CD4-positive, alpha-beta T cell treated with Interleukin-6 at 100 ng/mL for 8 hours (primary cell): ENCODE measurements at places on chromosomes 13 and 19.

- no peak for DNase-seq
Observed at GRCh38 chr19:4583961-4584669, 24.6 kb upstream of the SEMA6B start.

DNA sequence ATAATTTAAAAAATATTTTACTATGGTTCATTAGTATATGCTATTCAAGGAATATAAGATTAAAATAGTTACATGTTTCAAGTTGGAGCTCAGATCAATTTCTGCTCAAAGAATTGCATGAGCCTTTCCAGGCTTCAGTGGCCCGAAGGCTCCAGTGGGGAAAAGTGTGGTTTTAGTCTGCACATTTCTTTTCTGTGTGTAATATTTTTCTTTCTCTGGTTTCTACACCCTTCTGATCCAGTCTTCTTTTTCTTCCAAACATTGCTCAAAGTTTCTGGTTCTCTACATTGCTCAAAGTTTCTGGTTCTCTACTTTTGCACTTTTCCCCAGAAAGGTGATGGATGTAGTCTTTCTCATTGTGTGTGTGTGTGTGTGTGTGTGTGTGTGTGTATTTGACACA lies 64.7 kb upstream of the OXGR1 start:
- DNase-seq = no peak

DNA sequence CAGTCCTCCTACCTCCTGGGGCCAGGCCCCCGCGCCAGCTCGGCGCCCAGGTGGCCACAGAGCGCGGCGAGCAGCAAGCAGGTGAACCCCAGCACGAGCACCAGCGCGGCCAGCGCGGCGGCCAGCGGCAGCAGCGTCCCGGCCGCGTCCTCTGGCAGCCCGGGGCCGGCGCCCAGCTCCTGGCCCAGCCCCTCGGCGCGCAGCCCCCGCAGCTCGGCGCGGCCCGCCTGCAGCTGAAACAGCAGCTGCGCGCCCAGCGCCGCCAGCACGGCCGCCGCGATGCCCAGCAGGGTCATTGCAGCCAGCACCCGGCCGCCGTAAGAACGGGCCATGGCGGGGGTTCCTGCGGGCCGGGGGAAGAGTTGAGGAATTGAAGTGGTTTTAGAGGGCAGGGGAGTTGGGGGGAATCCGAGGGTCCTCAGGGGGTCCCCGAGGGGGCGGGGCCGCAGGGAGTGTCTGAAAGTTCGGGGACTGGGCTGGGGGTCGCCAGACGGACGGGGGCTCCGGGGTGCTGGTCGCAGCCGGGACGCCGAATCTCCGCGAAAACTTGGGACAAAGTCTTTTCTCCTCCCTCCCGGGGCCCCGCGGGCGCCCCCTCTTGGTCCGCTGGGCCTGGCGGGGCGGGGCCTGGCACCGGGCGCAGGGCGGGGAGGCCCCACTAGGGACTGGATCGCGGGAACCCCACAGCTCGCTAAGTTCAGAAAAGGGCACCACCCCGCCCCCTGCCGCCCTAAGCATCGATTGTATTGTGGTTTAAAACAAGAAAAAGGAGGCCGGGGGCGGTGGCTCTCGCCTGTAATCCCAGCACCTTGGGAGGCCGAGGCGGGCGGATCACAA lies at the start of gene TMEM221:
TMEM221 (minus strand) TSS at position 538 of the 837 bp plus-strand sequence; CDS start at position 332, 206 bp downstream.
- peak; percentile 50 for DNase-seq

DNA sequence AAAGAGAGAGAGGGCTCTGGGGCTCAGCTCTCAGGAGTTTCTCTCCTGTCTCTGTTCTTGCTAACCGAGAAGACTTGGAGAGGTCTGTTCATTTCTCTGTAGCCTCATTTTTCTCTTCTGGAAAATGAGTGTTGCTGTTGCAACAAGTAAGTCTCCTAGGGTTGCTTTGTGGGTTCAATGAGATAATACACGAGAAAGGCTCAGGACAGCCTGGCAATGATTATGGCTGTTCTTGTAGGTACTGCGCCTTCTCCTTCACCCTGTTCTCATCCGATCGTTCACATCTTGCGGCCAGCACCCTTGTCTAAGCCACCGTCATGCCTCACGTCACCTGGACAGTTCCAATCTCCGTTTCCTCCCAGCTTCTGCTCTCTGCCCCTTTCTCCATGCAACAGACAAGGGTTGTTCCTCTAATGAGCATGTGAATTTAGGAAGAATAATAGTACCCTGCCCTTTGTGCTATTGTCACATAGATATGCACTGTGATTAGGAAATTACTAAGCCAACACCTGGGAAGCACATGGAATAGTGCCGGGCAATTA lies 4.2 kb downstream of the C5AR1 start:
- no peak for DNase-seq

DNA sequence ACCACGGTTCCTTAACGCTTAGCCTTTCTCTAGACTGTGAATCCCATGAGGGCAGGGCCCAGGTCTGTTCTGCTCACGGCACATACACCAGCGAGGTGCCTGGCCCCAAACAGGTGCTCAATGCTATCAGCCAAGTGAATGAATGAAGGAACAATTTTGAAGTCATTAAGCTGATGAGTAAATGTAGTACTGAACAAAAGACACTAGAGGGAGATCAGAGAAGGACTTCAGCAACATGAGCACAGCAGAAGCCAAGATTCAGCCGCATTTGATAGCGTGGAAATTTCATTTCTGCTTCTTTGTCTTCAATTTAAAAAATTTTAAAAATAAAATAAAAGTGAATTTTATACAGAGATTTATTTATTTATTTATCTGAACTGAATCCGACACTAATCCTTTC lies 20.1 kb upstream of the MYO16 start:
- no peak for DNase-seq

GRCh38 chr13:106295971-106296370 lies 239.5 kb downstream of the EFNB2 start:
- DNase-seq = no peak

DNA sequence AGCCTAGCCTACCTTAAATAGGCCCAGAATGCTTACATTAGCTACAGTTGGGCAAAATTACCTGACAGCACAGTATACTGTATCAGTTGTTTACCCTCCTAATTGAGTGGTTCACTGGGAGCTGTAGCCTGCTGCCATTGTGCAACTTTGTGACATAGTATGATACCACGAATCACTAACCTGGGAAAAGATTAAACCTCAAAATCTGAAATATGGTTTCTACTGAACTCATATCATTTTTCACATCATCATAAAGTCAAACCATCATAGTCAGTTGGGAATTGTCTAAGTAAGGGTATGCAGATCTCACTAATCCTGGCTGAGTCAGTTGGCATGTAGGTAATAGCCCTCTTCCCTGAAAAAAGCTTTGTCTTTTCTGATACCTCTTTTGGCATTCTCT lies 9.2 kb downstream of the PAN3 start:
- no peak for DNase-seq

DNA sequence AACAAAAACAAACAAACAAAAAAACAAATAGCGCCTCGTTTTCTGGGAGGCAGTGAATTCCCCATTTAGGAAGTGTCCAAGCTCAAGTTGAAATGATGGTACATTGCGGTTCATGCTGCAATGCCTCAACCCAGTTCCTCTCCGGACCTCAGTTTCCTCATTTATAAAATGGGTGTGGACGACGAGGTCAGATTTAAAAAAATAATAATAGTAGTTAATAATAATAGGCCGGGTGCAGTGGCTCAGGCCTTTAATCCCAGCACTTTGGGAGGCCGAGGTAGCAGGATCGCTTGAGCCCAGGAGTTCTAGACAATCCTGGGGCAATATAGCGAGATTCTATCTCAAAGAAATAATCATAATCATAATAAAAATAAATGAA lies 15.5 kb upstream of the ERCC1 start:
- no peak for DNase-seq

DNA sequence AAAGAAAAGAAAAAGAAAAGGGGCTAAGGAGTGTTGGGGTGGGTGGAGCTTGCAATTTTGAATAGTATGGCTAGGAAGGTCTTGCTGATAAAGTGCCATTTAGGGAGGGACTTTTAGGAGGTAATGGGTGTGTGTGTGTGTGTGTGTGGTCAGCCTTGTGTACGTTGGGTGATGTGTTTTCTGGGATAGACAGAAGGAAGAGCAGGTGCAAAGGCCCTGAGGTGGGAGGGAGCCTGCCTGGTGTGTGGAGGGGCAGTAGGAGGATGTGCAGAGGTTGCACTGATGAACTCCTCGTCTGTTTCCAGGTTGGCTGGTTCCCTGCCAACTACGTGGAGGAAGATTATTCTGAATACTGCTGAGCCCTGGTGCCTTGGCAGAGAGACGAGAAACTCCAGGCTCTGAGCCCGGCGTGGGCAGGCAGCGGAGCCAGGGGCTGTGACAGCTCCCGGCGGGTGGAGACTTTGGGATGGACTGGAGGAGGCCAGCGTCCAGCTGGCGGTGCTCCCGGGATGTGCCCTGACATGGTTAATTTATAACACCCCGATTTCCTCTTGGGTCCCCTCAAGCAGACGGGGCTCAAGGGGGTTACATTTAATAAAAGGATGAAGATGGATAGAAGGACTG lies 30.5 kb upstream of the ADGRE1 start:
- no peak for DNase-seq

GRCh38 chr19:21432590-21432989 lies 35.7 kb downstream of the ZNF493 start:
- no peak for DNase-seq

- DNase-seq = peak; percentile 23
Observed at GRCh38 chr19:19445911-19446361, 40.5 kb downstream of the GATAD2A start.

- DNase-seq = no peak
Observed at GRCh38 chr13:34867590-34867989, 74.5 kb upstream of the NBEA start.

DNA sequence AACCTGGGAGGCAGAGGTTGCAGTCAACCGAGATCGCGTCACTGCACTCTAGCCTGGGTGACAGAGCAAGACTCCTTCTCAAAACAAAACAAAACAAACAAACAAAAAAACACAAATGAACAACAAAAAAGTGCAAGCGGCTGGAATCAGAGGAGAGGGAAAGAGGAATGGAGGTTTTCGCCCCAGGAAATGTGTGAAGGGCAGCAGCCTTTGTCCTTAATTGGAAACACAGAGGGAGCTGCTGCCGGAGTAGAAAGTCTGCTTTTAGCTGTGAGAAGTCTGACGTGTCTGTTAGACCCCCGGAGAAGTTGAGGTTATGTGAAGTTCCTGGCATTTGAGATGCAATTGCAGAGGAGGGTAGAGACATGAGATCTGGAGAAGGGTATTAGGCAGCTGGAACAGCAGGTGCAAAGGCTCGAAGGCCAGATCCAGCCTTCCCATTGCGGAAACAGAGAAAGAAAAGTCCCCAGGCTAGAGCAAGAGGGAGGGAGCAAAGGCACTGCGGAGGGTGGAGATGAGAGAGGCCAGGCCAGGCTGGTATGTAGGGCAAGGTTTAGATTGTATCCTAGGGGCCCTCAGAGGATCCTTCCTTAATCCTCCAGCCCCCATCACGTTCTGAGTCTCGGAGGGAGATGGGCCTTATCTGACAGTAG lies 473 bp downstream of the TMIGD2 start:
- no peak for DNase-seq

DNA sequence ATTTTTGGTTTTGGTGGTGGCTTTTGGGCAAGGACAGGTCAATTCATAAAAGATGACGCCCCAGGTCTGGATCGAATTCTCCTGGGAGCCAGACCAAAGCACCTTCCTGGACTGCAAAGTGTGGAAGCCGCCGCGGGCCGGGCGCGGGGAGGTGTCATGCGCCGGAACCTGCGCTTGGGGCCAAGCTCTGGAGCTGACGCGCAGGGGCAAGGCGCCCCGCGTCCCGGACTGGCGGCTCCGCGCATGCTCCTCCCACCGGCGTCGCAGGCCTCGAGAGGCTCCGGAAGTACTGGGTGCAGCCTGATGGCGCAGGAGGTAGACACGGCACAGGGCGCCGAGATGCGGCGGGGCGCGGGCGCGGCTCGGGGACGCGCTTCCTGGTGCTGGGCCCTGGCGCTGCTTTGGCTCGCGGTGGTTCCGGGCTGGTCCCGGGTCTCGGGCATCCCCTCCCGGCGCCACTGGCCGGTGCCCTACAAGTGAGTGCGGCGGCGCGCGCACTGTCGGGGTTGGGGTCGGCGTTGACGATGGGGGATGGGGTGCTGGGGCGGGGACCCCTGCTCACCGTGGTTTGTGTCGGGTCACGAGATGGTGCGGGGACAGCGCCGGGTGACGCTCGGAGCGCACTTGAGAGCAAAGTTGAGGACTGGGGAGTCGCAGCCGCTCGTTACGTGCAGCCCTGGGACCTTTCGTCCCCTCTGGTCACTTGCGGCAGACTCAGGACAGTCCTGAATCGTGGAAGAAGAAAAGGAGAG lies at the start of gene CLN5:
CLN5 (plus strand) TSS at position 286 of the 752 bp plus-strand sequence; CDS start at position 304, 18 bp downstream.
- peak; percentile 96 for DNase-seq

DNA sequence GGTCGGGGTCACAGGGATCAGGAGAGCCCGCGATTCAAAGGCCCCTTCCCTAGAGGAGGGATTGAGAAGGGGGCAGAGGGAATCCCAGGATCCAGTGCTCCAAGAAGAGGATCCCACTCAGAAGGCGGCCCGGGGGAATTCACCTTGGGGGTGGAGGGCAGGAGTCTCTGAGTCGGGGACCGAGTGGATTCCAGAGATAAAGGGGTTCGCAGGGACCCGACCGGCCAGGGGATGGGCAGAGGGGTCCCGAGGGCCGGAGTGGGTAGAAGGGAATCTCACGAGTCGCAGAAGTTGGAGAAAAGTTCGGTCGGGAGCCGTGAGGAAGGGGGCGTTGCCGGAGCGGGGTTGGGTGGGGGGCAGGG lies 261 bp downstream of the PRKD2 start:
- DNase-seq = no peak

DNA sequence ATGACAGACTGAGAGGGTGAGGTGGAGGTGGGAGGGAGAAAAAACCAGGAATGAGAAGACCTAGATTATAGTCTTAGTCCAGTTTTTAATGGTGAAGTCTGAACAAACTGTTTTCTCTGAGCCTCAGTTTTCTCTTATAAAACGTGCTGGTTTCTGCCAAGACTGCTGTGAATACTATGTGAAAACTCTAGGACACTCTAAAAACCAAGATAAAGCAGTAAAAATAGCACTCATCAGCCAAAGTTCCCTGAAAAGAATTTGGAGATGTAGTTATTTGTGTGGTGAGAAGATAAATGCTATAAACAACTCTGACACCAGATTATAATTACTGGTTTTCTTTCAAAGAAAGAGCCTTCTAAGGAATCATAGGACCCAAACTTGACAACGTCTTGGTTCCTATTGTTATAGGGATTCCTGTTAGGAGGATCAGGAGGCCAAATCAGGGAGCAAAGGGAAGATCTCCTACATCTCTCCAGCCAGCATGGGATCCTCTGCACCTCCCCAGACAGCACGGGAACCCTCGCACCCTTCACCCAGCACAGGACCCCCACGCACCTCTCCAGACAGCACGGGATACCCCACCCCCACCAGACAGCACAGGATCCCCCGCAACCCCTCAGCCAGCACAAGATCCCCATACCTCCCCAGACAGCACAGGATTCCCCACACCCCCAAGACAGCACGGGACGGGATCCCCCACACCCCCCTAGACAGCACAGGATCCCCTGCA lies 130.2 kb downstream of the MIPEP start:
- no peak for DNase-seq

DNA sequence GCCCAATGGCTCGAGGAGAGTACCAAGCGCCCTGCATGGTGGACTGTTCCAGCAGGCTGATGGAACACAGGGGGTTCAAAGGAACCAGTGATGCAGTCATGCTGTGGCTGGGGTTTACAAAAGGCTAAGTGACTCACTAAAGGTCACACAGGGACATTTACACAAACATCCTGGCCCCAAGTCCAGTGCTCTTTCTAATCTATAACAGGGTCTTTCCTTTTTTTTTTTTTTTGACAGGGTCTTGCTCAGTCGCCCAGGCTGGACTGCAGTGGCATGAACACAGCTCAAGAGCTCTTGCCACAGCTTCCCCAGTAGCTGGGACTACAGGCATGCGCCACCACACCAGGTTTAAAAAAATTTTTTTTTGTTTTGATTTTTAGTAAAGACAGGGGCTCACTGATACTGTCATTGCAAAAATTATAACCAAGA lies 2.8 kb upstream of the SLC25A15 start:
- no peak for DNase-seq

GRCh38 chr19:18669524-18669817 lies 14.0 kb upstream of the CRTC1 start:
- DNase-seq = no peak
